ENCODE measurements at places on chromosomes 3 and 15. TPM values are rescaled to one million over a fixed set of nuclear protein-coding genes. Genes with fewer than 3 reads are reported as not detected.

The CSPG5 gene
- total RNA-seq, result 0.48 TPM

- no peak for DNase-seq
Measured at GRCh38 chr3:15289661-15290060, 42.7 kb downstream of the SH3BP5 start.

GRCh38 chr15:96766366-96766765 lies 435.9 kb downstream of the NR2F2 start:
- DNase-seq, result no peak

DNA sequence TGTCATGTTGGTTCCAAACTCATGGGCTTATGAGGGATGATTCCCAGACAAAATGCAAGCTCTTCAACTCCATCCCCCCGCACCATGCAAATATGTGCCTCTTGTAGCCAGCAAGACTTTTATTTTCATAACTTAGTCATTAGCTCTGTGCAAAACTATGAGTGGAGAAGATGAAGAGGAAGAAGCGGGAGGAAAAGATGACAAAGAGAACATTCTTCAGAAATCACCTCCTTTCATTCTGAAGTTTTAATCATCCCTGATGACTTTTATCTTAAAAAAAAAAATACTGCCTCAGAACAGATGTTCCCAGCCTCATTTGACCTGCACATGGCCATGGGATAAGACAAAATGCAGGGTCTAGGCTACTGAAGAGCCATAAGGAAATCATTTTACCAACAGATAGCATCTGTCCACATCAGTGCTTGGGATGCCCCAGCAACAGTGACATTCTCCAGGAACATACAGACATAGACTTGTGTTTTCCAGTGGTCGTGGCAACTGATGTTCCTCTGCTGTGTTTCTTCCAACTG lies 145.5 kb downstream of the WNT5A start:
- peak; percentile 33 for DNase-seq

DNA sequence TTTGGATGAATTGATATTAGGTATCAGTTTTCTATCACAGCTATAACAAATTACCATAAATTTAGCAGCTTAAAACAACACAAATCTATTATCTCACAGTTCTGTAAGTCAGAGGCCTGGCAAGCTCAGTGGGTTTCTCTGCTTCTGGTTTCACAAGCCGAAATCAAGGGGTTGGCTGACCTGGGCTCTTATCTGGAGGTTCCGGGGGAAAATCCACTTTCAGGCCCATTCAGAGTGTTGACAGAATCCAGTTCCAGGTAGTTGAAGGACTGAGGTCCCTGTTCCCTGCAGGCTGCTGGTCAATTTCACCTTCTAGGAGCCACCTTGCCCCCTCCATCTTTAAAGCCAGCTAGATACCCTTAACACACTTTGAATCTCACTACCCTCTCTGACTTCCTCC lies 11.1 kb upstream of the HHATL start:
- no peak for DNase-seq

- DNase-seq, result no peak
Measured at GRCh38 chr3:27565201-27565852, 81.1 kb upstream of the SLC4A7 start.

DNA sequence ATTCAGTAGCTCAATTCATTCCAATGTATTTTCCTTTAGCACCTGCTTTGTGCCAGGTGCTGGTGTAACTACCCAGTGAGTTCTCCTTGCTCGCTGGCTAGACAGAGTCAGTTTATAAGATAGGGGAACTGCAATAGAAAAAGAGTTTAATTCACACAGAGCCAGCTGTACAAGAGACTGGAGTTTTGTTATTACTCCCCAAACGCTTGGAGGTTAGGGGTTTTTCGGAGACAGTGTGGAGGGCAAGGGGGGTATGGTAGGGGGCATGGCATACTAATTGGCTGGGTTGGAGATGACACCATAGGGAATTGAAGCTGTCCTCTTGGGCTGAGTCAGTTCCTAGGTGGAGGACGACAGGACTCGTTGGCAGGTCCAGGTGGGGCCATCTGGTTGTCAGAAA lies 5.4 kb upstream of the CFAP91 start:
- no peak for DNase-seq

- no peak for DNase-seq
Measured at GRCh38 chr3:125076464-125076863, 20.7 kb upstream of the HEG1 start.

GRCh38 chr15:48798319-48798718 lies 12.6 kb downstream of the CEP152 start:
- no peak for DNase-seq

The KBTBD12 gene
- total RNA-seq, result not detected

DNA sequence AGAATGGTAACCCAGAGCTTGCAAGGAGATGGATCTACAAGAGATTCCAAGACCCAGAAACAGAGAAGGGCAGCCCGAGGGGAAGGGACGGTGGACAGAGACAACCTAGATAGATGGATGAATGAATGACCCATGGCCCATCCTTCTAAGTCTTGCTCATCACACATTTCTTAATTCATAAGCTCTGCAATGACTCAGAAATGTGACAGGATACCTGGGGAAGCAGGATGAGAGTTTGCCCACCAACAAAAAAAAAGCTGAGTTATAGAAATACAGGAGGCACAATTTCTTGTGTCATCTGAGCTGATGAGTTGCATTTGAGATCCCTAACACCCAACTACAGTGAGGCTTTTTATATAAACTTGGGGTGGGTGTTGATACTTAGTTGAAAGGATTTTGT lies 76.6 kb downstream of the CNTN3 start:
- DNase-seq, result no peak

- no peak for DNase-seq
Measured at GRCh38 chr3:119894195-119894594, 112.3 kb downstream of the NR1I2 start.

DNA sequence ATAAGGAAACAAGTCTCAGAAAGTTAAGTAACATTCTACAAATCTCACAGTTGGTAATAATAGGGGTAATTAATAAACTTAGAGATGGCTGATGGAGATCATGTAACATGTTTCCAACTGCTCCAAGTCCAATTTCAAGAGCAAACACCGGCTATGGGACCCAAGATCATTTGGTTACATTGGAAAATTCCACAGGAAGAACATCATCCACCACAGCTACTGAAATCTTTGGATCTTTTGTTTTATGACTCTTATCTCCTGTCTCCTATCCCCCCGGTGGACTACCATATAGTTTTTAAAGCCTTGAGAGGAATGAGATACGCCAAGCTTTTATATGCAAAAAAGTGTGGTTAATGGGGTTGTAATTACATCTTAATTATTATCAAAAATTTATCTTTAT lies 216.1 kb downstream of the WNT5A start:
- peak; percentile 85 for DNase-seq

GRCh38 chr3:135444058-135444457 lies 521.5 kb upstream of the PPP2R3A start:
- DNase-seq, result no peak

The DUOXA2 gene
- total RNA-seq, result not detected

GRCh38 chr3:184513276-184514170 lies 48.1 kb upstream of the EPHB3 start:
- DNase-seq, result peak; percentile 68

- no peak for DNase-seq
Measured at GRCh38 chr3:139124197-139124596, 79.5 kb upstream of the PRR23C start.

The SLC28A1 gene
- not detected for total RNA-seq

The MCF2L2 gene
- not detected for total RNA-seq
